SK-MEL-5 (cell line): ENCODE measurements at places on chromosomes 4 and X. TPM values are rescaled to one million over a fixed set of nuclear protein-coding genes. Genes with fewer than 3 reads are reported as not detected.

Gene GABRE
- total RNA-seq = not detected in 2 replicates

Gene ADAMTS3
- 2.5 and 3.2 TPM in 2 replicates for total RNA-seq

Gene GAGE2A
- total RNA-seq = 61.3 and 64.8 TPM in 2 replicates

Gene ASB12
- not detected in 2 replicates for total RNA-seq

Gene ARL9
- not detected in 2 replicates for total RNA-seq

Gene MAPK10
- 0.58 and 0.83 TPM in 2 replicates for total RNA-seq

Gene ALB
- 1.2 TPM in 1 of 2 replicates, not detected in the other for total RNA-seq

Gene HTN1
- total RNA-seq = 108 and 127 TPM in 2 replicates

Gene AMBN
- total RNA-seq = 0.13 TPM in 1 of 2 replicates, not detected in the other

GRCh38 chr4:47879458-47879857, 34.9 kb downstream of the NFXL1 start:
- DNase-seq = no peak

DNA sequence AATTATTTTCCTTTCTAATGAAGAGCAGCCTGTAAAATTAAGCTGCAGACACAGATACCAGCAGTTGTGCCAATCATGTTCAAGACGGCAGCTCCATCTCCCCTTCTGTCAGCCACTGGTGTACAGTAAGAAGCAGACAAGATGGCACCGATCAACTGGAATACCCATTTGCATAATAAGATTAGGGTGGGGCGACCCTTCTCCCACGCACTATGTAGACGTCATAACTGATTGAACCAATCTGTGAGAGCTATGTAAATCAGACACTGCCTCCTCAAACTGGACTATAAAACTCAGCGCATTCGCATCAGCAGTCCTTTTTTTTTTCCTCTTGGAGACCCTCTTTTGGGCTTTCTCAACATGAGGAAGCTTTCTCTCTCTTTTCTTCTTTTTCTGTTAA, 40.4 kb upstream of the INTS6L start:
- peak; percentile 40 for DNase-seq

- DNase-seq = no peak
Observed at GRCh38 chr4:108427946-108428485, 192.4 kb upstream of the RPL34 start.

DNA sequence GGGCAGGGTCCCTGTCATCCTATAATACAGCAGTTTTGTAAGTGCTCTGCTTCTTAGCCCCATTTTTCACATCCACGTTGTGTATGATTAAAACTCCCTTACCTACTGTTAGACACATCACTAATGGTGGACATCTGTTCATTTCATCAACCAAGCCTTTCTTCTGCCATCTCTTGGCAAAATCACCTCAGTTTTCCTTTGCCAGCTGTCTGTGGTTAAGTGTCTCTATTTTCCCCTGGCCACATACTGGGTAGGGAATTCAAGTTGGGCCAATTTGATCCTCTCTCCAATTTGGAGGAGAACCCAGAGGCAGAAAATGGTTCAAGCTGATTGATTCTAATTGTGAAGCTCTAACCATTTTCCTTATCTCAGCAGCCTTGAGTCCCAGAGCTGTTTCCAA, 436.1 kb downstream of the PCDH7 start:
- no peak for DNase-seq

GRCh38 chr4:2494992-2495391, 26.1 kb downstream of the RNF4 start:
- no peak for DNase-seq

- DNase-seq = no peak
Observed at GRCh38 chrX:50577326-50577725, 106.7 kb upstream of the DGKK start.

- peak; percentile 4 for DNase-seq
Observed at GRCh38 chrX:17501746-17502145, 126.7 kb downstream of the NHS start.

GRCh38 chr4:30763321-30763727, 43.2 kb downstream of the PCDH7 start:
- DNase-seq = no peak

- no peak for DNase-seq
Observed at GRCh38 chrX:53128097-53128749, 34.3 kb downstream of the KANTR start.

GRCh38 chrX:23884427-23885024, 23.2 kb downstream of the APOO start:
- DNase-seq = no peak

DNA sequence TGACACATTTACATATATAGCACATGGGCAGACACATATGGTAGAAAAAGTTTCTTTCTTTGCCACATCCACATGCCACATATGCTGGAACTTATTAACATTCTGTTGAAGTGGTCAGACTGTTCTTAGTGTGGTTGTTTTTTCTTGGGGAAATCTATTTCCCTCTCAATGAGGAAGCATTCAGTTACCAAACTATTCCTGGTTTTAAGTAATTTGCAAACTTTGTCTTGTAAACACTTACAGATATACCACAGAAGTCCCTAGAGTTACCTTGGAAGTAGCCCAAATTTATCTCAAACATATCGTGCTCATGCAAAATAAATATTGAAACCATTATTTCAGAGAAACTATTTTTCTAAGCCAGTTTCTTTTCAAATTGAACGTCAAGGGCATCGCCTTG, 625.5 kb upstream of the INTU start:
- no peak for DNase-seq

DNA sequence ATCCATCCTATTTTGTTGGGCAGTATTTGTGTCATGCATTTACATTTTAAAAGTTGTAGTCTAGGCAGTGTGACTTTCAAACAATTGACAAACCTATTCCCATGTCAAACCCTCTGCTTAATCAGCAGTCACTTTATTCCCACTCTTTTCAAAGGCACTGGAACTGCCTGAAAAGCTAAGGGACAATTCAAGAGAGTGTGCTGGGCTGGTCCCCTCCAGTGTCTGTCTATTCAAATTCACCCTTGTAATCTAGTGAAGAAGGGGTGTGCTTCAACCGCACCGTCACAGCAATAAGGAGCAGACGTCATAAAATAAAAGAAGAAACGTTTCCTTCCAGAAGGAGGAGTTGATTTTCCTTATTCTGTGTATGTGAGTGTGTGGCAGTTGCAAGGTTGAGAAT, 197.0 kb upstream of the MAD2L1 start:
- no peak for DNase-seq

DNA sequence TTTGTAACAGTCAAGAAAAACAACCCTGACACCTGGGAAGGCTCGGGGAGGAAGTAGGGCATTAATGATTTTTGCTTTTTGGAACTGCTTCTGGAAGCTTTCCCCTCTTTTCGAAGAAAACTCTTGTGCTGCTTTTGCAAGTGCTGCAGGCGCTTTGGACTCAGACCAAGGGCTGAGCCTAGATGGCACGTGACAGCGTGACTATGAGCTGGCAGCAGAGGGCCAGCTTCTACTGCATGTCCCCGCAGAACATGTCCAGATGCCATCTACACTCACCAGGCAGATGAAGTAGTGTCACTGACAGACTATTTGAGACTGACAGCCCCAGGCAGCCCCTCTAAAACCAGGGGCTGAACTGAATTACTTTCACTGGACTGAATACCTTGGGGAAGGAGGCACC, 6.2 kb downstream of the NR0B1 start:
- peak; percentile 53 for DNase-seq

DNA sequence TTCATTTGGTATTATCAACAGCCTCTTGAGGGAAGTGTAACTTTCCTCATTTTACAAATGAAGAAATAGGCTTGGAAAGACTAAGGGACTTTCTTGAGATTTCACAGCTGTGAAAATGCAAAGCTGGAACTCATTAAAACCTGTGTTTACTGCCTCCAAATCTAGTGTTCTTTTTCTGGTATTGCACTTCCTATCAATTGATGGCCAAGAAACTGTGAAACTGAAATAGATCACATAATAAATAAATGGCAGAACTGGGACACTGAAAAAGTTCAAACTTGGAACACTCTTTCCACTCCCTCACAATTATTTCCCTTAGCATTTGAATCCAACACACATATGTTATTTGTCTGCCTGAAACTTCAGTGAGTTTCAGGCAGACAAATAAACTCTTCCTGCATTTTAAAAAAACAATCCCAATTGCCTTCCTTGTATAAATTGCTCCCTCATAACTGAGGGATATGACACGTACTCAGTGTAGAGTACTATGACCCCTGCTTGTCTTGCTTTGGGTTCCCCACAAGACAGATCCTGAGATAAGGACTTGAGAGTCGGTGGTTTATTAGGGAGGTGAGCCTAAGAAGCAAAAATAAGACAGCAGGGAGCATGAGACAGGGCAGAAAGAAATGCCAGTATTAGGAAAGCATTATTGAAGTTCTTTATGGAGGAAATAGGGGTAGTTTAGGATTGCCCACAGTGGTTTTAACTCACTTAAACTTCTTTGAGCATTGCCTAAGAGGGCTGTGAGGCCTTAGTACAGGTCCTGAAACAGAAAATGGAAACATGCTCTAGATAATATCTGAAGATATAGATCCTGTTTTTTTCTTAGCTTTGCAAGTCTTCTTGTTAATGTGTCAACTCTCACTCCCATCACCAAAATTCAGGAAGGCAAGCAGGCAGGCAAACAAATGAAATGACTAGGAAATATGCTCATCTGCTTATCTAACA, 33.9 kb downstream of the RTL3 start:
- no peak for DNase-seq

GRCh38 chr4:71004281-71004851, 10.9 kb downstream of the DCK start:
- DNase-seq = no peak

DNA sequence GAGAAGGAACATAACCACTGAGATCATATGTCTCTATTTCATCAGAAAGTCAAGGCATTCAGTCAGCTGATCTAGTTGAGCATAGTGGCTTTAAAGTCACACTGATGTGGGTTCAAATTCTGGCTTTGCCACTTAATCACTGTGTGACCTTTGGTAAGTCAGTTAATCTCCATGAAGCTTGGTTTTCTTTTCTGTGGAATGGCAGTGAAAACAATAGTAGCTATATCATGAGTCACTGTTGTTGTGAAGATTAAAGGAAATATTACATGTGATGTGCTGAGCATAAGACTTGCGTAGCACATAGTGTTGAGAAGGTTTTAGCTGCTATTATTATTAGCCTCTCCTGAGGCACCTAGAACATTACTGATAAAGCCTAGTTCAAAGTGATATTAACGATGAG, 242.2 kb downstream of the FMR1NB start:
- DNase-seq = no peak

GRCh38 chr4:169070071-169070894, 60.2 kb upstream of the CBR4 start:
- DNase-seq = peak; percentile 85

GRCh38 chr4:164464313-164464712, 289.6 kb upstream of the SMIM31 start:
- DNase-seq = no peak

DNA sequence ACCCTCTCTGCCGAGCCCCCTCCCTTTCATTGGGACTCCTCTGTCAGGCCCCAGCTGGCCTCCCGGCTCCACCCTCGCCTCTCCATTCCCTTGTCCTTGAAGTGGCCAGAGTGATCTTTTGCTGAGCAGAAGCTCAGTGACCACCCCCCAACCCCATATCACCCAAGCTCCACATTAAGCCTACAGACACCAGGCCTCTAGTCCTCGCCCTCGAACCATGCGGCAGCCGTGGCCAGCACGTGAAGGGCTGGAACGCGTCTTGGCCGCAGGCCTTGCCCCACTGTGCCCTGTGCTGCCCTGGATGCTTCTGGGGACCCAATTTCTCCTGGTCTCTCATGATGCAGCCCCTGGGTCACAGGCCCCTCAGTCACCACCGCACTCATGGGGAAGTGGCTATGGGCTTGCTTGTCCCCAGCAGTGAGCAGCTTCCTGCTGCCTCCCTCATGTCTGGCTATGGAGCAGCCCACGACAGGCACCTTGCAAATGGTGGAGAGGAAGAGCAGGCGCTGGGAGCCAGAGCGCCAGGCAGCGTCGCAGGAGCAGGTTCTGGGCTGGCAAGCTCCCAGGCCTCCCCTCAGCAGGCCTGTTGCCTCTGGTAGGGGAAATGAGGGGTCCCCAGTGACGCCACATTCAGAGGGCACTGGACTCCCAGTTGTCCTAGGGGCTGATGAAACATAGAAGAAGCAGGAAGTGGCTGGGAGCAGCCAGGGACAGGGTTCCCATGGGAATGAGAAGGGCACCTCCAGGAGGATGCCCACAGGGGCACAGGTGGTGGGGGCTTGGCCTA, 757 bp upstream of the SRPK3 start:
- no peak for DNase-seq

- peak; percentile 76 for DNase-seq
Observed at GRCh38 chr4:77481856-77482255, 123.8 kb upstream of the CXCL13 start.

GRCh38 chr4:125368671-125369081, 53.9 kb downstream of the FAT4 start:
- no peak for DNase-seq

- peak; percentile 69 for DNase-seq
Observed at GRCh38 chrX:115226929-115227328, 7.0 kb downstream of the LRCH2 start.

GRCh38 chrX:135434258-135435138, 12.8 kb downstream of the SMIM10L2A start:
- no peak for DNase-seq

GRCh38 chr4:48268956-48269860, at the start of gene TEC:
TEC (minus strand) TSS chr4:48269838; CDS start chr4:48228614, 41,224 bp downstream.
- peak; percentile 63 for DNase-seq

DNA sequence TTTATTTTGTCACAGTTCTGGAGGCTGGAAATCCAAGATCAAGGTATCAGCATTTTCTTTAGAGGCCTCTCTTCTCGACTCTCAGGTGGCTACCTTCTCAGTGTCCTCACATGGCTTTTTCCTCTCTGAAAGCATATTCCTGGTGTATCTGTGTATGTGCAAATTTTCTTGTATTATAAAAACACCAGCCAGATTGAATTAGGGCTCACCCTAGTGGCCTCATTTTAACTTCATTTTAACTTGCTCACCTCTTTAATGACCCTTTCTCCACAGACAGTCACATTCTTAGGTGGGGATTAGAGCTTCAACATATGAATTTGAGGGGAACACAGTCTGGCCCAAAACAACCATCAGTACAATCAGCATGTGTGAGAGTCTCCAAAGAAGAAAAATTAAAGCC, 542.4 kb upstream of the FAM241A start:
- DNase-seq = peak; percentile 1

- DNase-seq = no peak
Observed at GRCh38 chrX:56231537-56232090, 542 bp upstream of the KLF8 start.

DNA sequence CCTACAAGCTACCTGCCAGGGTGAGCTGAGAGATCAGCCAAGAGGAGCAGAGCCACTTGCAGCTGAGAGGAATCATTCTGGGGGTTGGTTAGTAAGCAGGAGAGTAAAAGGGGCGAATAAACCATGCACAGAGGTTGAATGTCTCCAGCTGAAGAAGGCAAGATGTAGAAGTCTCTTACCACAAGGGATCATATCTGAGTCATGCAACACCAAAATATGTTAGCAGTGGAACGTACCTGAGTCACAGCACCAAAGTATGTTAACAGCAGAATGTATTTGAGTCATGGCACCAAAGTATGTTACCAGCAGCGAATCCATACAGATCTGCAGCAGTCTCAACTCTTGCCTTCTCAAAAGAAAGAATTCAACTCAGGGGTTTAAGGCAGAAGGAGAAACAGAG, 29.9 kb downstream of the C4orf51 start:
- no peak for DNase-seq
